Gastroesophageal sphincter (tissue), 4 donors: ENCODE measurements at places on chromosomes 4 and X. TPM values are rescaled to one million over a fixed set of nuclear protein-coding genes. Genes with fewer than 3 reads are reported as not detected.

Gene PABPC1L2B
- not detected for total RNA-seq

Gene ARR3
- not detected for total RNA-seq

Gene TMEM255A
- 0.16 TPM for total RNA-seq

Gene GABRG1
- not detected for total RNA-seq

Gene CDS1
- 0.81 TPM for total RNA-seq

DNA sequence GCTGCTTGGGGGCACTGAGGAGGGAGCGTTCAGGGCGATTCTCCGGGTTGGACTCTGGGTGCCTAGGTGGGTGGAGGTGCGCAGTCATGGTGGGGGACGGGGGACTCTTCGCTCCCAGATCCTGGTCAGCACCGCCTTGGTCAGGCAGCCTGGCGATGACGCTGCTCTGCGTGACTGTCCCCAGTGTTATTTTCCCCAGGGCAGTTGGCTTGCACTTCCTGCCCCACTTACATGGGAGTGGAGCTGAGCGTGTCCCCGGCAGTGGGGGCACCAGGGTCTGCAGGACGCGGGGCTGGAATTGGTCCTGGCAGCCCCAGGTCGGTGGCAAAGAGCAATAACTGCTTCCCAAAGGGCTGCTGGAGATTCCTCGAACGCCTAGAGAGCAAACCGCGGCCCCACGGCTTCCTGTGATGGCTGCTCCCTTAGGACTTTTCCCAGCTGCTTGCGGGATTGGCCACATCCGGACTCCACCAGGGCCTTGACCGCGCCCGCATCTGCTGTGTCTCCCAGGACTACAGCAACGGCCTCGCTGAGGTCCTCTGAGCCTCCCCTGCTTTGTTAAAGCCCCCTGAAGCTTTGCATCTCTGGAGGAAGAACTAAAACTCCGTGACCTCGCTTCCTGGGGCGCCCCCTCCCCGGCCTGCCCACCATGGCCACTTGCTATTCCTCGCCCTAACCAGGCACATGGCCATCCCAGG lies 35.3 kb upstream of the GPR78 start:
- no peak for ATAC-seq

- ATAC-seq = no peak
Measured at GRCh38 chrX:114619874-114620273, 36.0 kb downstream of the HTR2C start.

DNA sequence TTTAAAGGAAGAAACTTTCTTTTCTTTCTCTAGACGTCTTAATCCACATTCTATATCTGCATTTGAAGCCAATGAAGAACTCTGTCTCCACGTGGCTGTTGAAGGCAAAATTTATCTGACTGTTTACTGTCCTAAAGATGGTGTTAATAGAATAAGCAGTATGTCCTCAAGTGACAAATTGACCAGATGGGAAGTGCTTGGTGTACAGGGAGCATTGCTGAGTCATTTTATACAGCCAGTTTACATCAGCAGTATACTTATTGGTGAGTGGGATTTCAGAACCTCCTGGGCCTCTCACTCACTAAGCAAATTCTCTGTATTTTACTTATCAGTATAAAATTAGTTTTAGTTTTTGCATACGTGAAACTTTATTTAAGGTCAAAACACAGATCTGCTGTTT lies 33.7 kb downstream of the ADAD1 start:
- no peak for ATAC-seq

GRCh38 chr4:155972098-155972497 lies 18.4 kb upstream of the CTSO start:
- ATAC-seq = no peak

DNA sequence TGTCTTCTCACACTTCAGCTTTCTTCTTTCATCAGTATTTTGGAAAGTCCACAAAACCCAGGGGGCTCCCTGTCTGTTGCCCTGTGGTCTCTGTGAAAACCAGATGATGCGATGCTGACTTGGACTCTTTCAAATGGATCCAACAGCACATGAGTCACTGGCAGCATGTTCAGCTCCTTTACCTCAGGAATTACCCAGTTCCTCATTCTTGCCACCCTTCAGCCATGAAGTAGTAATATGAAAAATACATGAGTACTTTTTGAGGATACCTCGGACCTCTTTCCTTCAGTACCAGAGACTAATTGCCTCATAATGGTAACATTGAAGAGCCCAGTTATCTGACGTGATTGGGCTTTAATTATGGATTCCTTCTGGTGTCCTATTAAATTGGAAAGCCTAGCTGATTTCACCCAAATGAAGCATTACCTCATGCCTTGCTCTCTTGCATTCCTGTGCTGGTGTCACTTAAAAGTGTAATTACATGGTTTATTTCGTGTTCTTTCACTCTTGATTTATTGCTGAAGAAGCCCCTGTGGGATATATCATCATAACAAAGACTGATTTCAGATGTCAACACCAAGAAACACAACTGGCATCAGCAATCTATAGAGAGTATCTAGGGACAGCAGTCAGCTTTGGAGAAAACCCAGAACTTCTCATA lies 63.4 kb downstream of the NFKB1 start:
- ATAC-seq = peak; percentile 17

DNA sequence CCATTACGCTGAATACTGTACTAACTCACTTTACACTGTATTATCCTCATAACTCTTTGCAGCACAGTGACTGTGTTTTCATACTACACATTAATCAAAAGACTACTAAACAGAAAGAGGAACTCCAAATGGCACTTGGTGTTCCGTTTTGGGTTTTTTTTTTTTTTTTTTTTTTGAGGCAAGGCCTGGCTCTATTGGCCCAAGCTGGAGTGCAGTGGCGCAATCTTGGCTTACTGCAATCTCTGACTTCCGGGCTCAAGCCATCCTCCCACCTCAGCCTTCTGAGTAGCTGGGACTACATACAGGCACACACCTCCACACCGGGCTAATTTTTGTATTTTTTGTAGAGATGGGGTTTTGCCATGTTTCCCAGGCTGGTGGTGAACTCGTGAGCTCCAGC lies 10.7 kb downstream of the KLHL8 start:
- peak; percentile 53 for ATAC-seq

- ATAC-seq = no peak
Measured at GRCh38 chr4:19993242-19993641, 258.5 kb upstream of the SLIT2 start.

DNA sequence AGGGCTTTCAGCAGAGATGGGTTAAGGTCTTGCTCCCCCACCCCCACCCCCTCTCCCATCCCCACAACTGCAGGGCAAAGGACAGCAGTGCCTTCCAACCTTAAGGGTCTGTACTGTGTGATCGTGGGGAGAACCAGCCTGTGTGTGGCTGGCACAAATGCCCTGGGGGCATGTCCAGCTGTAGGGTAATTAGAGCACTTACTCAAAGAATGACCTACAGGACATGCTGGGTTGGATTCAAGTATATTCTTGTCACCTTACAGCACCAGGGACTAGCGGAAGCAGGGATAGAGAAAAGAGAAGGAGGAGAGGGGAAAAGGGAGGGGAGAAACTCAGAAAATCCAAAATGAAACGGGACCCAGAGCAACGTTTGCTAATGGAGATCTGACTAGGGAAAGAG lies 191.3 kb upstream of the GATB start:
- no peak for ATAC-seq

DNA sequence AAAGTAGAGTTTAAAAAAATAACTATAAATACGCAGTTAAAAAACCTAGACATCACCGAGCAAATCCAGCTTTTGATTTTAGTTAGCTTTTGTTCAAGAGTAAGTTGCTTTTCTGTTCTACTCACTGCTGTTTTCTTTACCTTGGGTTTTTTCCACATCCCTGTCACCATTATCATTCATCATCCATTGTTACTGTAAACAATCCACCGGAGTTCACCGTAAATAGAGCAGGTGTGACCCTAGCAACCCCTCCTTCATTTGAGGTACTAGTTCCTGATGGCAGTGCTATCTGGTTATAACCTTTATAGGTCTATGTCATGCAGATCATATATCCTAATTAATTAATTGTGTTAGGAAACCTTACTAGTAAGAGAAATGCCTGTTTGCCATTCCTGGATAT lies 43.0 kb upstream of the TEX13D start:
- ATAC-seq = no peak

DNA sequence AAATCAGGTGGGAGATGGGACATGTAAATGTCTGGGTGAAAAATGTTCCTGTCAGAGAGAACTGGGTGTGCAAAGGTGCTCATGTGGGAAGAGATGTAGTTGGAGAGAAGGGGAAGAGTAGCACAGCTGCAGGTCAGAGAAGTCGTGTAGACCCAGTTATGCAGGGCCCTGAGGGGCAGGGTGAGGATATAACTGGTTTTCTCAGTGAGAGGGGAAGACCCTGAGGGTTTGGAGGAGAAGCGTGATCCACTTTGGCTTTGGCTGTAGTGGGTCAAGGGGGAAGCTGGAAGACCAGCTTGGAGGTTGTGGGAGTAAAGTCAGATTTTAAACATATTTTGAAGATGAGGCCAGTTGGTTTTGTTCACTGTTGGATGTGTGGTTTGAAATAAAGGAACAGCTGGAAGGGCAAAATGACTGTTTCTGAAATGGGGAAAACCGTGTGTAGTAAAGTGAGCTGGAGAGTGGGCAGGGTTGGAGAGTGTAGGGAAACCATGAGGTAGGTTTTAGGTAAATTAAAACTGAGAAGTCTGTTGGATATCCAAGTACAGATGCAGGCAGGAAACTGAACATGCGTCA lies 44.2 kb downstream of the NAP1L5 start:
- ATAC-seq = no peak

DNA sequence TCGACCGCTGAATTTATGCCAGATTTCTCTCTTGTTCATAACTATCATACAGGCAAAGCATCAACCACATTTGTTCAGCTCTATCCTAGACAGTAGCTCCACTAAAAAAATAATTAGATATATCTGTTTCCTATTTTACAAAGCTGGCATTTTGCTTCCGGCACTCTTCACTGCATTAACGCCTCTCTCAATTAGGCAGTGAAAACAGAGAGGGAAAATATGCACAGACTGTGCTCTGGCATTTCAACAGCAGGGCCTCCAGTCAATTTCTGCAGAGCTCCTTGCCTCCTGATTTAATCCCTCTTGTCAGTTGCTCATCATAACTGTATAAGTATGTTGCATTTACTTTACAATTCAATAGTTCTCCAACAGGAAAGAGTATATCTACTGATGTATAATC lies 666.9 kb upstream of the INTU start:
- no peak for ATAC-seq

GRCh38 chrX:85882601-85883000 lies 164.8 kb downstream of the CHM start:
- ATAC-seq = no peak

- no peak for ATAC-seq
Measured at GRCh38 chrX:40938423-40938822, 146.8 kb upstream of the USP9X start.

DNA sequence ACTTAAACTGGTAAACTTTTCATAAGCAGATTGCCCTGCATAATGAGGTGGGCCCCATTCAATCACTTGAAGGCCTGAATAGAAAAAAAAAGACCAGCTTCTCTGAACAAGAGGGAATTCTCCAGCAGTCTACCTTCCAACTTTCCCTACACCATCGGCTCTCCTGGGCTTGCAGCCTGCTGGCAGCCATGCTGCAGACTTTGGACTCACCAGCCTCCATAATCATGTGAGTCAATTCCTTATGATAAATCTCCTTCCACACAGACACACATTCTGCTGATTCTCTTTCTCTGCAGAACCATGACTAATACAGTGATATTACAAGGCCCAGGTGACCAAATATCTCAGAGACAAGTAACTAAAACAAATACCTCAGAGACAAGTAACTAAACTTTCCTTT lies 113.8 kb upstream of the WDR17 start:
- no peak for ATAC-seq

GRCh38 chr4:107616838-107617389 lies 103.1 kb downstream of the PAPSS1 start:
- no peak for ATAC-seq

DNA sequence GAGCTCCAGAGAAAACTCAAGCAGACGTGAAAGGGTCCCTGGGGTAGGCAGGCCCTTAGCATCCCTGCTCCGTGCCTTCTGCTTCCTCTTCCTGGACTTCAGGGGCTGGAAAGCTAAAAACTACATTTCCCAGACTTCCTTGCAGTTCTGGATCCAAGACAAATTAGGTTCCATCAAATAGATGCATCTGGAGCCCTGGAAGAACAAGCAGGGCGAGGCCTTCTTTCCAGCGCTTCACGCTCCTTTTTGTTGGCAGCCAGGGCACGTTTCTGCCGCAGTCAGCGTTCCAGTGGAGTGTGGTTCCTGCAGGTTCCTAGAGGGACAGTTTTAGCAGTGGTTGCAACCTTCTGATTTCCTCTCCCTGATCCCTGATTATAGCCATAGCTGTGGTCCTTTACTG lies 53.6 kb upstream of the MSX1 start:
- no peak for ATAC-seq

DNA sequence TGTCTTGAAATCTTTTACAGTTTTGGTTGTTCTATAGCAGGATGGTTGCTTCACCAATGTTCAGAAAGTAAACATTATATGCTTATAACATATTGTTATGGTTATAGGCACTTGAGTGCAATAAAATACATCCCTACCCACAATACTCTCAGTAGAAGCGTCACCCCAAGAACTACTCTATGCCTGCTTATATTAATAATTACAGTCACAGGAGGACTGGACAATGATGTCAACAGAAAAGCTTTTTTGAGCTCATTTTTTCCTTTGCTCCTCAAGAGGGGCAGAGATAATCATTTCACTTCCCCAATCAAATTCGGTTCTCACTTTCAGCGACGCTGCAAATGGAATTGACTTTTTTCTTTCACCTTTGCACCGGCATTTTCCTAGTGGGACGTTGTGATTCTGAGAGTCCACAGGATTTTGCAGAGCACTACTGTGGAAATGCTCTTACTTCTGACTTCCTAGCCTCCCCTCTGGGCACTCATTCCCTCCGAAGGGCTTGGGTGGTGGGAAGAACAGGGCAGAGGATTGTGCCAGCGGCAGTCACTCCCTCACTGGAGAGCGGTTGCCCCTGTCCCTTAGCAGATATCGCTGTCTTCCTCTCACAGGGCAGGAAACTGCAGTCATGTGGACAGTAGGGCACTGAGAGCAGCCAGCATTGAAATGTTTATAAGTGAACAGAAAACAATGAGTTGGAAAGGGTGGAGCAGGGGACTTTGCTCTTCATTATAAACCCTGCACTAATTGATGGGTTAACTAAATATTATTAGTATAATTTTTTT lies 24.9 kb upstream of the SGMS2 start:
- peak; percentile 43 for ATAC-seq

DNA sequence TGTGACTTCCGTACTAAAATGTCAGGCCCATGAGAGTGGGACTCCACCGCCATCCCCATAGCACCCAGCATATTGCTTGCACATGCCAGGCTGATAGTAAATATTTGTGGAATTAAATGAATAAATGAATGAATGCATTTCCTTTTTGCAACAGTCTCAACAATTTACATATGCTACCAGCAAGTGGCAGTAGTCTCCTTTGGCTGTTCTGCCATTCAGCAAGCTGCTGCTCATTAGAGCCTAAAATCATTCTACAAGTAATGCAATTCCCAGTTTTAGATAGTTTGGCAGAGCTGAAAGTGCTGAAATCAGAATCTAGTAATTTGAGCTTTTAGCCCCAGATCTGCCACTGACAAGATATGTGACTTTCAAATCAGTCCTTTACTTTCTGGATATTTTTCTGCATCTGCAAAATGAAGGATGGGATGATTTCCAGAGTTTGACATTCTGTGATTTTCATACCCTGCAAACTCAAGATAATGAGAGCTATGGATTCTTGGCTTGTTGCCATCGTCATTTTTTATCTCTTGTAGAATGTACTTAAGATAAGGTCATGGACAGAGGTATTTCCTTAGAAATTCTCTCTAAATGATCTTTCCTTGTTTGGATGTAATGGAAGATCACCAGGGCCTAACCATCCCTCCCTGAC lies 35.7 kb upstream of the INTS6L start:
- ATAC-seq = no peak
